Adipocyte (in vitro differentiated cells): ENCODE measurements at places on chromosomes 2 and 18.

DNA sequence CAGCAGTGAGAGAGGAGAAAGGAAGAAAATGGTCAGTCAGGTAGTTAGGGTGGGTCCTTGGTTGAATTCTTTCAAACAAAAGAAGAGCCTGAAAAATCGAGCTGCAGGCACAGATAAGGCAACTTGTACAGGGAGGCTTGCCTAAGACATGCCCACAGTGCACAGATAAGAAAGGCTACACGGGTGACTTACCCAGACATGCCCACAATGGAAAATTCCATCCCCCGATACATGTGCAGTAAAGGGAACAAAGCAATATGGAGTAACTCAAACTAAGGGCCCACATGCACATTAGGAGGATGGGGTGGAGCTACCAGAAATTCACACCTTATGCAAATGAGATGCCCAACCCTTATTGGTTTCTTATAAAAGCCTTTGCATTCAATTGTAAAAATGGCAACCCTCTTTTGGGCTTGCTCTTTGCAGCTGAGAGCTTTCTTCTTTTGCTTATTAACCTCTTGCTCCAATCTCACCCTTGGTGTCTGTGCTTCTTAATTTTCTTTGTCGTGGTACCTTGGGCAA is 110.3 kb upstream of the RMP24 start:
- no peak for DNase-seq

DNA sequence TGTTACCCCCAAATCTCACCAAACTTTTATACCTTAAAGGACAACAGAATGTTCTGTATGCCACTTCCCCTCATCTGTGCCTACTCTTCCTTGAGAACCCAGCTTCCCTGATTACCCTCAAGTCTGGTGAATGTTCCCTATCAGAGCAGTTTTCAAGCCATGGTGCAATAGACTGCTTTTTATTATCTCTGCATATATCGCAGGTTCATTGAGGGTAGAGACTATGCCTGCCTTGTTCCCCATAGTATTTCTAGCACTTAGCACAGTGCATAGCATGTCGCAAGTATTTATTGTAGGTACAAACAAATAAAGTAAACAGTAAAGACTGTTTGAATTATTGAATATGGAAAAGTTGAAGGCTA is 146.6 kb downstream of the HAUS1 start:
- DNase-seq, result no peak

DNA sequence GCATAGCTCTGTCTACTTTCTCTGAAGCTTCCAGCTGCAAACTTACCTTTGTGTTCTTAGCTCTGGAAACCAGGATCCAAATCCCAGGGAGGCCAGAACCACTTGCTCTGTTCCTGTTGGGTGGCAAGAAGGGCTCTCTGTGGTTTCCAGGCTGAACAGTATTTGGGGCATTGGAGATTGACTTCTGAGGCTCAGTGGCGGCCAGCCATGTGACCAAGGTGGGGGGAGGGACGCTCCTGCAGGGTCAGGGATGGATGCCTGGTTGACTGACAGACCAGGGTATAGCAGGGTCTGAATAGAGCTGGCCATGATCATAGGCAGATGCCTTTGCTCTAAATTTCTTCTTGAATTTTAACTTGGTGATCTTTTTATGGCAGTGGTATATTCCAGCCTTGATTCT is 15.1 kb downstream of the SLC4A5 start:
- DNase-seq, result no peak

GRCh38 chr2:101467306-101467705 is 7.6 kb downstream of the RFX8 start:
- DNase-seq, result no peak

GRCh38 chr2:19810148-19810547 is 91.6 kb downstream of the TTC32 start:
- DNase-seq, result no peak

DNA sequence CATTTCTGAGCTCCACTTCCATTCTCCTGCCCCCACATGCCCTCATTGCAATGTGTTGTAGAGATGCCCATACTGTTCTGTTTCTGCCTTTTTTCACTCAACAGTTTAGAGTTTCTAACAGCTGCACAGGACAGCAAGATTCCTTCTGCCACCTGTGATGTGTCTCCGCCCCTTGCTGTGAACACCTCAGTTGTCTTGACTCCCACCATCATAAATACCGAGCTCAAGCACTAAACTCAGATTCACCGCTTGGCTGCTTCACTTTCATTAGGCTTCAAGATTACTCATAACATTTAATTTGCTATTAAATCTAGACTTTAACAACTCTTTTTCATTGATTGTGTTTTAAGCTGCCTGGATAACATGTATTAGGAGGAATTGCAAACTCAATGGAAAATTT is 141.0 kb downstream of the MAP2 start:
- no peak for DNase-seq

- no peak for DNase-seq
These were observed 59.7 kb downstream of the PAX3 start for GRCh38 chr2:222239091-222239490.

GRCh38 chr2:137050949-137051348 is 285.6 kb downstream of the THSD7B start:
- DNase-seq, result no peak

- peak; percentile 3 for DNase-seq
These were observed 100.3 kb downstream of the RAB3GAP1 start for GRCh38 chr2:135152361-135152760.

GRCh38 chr2:231674587-231675338 is 33.6 kb upstream of the PTMA start:
- DNase-seq, result peak; percentile 85

- DNase-seq, result no peak
These were observed 4.1 kb downstream of the RNPEPL1 start for GRCh38 chr2:240572141-240573031.
